Sigmoid colon (tissue), 7 donors: ENCODE measurements at places on chromosomes 1 and 21. TPM values are rescaled to one million over a fixed set of nuclear protein-coding genes. Genes with fewer than 3 reads are reported as not detected.
A peak's percentile ranks its signal among the peaks of the same experiment; 100 is the strongest.

DNA sequence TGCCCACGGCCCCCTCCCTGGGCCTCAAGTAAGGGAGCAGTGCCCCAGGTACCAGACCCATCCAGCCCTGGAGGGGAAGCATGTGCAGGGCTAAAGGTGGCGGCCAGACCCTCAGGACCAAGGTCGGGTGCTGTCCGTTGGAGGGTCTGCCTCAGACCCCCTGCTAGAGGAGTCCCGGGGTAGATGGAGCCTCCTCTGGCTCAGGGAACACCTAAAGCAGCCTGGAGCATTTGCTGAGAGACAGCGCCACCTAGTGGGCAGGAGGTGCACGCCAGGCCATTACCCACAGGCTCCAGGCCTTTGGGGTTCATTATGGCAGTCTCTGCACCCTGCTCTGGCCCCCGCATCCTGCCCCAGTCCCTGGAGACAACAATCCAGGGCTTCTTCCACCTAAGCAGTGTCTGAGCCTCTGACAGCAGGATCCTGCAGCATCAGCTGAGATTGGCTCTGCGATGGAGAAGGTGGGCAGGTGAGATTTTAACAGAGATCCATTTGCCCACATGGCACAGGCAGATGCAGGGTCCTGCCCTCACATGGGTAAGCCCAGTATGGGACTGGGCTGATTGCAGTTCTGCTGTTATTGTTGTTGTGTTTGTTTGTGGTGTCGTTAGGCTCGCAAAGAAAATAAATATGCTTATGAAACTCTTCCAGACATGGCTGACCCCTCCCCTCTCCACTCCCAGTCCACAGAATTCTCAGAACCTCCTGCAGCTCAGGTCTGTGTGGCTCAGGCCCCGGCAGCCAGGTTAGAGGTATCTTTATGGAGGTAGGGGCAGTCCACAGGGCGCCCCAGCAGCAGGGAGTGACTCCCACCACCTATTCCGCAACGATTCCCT lies 42.4 kb downstream of the CTNNBIP1 start:
- peak; percentile 89 for DNase-seq

- peak; percentile 76 for DNase-seq
Observed at GRCh38 chr1:155277902-155278688, 832 bp downstream of the HCN3 start.

- no peak for DNase-seq
Observed at GRCh38 chr1:39153684-39154083, 50.8 kb upstream of the MACF1 start.

The CD164L2 gene
- total RNA-seq: not detected
